Left lung (tissue), 14 donors: ENCODE measurements at places on chromosomes 6 and 20.
A peak's percentile ranks its signal among the peaks of the same experiment; 100 is the strongest.

GRCh38 chr6:131861381-131861780 lies 53.6 kb downstream of the ENPP1 start:
- H3K27me3 ChIP-seq = no peaks in the 10 kb centered on the region
- H3K36me3 ChIP-seq = no peaks in the 10 kb centered on the region
- no peak overlapping the region for H3K4me3 ChIP-seq
- no peaks in the 10 kb centered on the region for H3K4me1 ChIP-seq
- H3K27ac ChIP-seq = no peak overlapping the region

- no peak for DNase-seq
- H3K36me3 ChIP-seq = no peaks in the 10 kb centered on the region
- no peaks in the 10 kb centered on the region for H3K4me1 ChIP-seq
- no peak overlapping the region for H3K27ac ChIP-seq
- H3K4me3 ChIP-seq = no peak overlapping the region
- no peaks in the 10 kb centered on the region for H3K27me3 ChIP-seq
Observed at GRCh38 chr6:139271056-139271455, 20.7 kb downstream of the TXLNB start.

DNA sequence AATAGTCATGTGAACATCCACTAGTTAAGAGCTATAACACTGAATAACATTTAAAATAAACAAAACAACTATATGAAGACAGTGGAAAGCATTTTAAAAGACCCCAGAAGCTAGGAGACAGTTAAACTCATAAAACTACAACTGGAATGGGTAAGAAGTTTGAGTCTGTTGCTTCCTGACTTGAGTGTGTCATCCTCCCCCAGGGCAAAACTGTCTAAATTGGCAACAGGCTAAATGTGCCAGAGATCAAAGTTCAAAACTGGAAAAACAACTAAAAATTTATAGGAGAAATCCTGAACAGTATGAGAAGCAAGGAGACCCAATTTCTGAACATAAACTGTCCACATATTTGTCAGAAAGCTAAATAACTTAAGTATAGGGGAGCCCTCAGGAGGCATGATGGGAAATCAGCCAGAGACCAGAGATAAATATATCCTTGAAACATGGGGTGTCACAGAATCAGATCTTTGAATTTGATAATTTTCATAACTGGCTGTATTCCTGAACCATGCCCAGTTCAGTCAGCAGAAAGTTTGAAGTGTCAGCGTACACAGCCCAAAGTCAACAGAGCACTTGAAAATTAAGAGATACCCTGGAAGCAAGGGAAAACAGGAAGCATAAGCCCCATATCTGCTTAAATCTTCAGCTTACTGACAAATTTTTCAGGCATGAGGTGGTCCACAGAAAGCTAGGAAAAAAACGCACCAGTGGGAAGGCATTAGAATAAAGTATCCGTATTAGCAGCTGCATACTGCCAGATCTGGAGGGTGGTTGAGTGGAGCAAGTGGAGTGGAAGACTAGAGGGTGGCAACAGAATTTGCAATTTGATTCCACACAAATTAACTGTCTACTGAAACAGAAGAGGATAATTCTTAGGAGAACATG lies 516.1 kb upstream of the MAN1A1 start:
- no peak for DNase-seq
- H3K4me1 ChIP-seq = no peaks in the 10 kb centered on the region
- H3K4me3 ChIP-seq = no peak overlapping the region
- no peak overlapping the region for H3K27ac ChIP-seq
- no peaks in the 10 kb centered on the region for H3K36me3 ChIP-seq

- H3K27ac ChIP-seq = no peak overlapping the region
- peak overlapping the region; percentile 72 for H3K4me3 ChIP-seq
- peaks cover 5% of the 10 kb centered on the region for H3K4me1 ChIP-seq
- H3K27me3 ChIP-seq = no peaks in the 10 kb centered on the region
- H3K36me3 ChIP-seq = no peaks in the 10 kb centered on the region
Observed at GRCh38 chr20:5606350-5606749, 143.9 kb upstream of the SHLD1 start.

DNA sequence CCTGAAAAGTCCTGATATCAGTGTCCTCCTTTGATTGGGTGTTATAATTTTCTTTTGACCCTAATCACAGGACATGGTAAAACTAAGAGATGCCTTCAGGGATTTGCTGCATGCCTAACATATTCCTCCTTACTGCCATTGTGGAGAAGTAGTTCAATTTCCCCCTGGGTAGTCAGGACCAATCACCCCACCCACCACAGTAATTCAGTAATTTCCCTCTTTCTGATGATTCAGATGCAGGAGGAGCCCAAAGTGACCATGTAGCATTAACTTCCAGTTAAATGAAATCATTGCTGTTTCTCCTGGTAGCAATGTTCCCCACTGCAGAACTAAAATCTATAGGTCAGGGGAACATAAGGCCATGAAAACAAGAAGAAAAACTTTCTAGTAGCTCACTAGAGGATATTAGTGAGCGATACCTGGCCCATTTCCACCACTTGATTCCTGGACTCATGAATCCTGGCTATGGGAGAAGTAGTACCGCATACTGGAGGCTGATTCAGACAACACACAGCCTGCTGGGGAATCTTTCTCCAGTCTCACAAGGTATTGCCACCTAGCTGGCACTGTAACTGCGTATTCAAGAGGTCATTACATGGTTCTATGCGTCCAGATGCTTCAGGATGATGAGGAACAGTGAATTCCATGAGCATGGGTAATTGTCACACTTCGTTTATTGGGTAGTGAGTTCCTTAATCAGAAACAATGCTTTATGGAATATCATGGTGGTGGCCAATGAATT lies 561.2 kb downstream of the HAO1 start:
- H3K27ac ChIP-seq = no peak overlapping the region
- no peaks in the 10 kb centered on the region for H3K27me3 ChIP-seq
- H3K4me1 ChIP-seq = no peaks in the 10 kb centered on the region
- no peaks in the 10 kb centered on the region for H3K36me3 ChIP-seq
- H3K4me3 ChIP-seq = no peak overlapping the region
- no peak for DNase-seq

DNA sequence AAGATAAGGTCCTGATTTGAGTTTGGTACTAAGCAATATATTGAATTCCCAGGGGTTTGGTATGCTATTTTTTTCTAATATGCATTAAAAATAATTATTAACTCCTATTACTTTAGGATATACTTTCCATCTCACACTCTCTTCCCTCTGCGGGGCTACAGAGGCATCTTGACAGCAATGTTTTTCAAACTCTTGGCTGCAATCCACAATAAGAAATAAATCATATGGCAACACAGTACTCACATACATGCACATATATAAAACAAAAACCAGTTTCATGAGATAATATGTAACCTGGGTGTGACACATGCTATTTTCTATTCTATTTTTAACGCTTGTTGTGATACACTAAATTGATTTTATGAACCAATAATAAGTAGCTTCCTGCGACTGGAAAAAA lies 189.5 kb downstream of the UNC5CL start:
- H3K27ac ChIP-seq = no peak overlapping the region
- no peak for DNase-seq
- no peaks in the 10 kb centered on the region for H3K27me3 ChIP-seq
- H3K4me3 ChIP-seq = no peak overlapping the region
- no peaks in the 10 kb centered on the region for H3K36me3 ChIP-seq

DNA sequence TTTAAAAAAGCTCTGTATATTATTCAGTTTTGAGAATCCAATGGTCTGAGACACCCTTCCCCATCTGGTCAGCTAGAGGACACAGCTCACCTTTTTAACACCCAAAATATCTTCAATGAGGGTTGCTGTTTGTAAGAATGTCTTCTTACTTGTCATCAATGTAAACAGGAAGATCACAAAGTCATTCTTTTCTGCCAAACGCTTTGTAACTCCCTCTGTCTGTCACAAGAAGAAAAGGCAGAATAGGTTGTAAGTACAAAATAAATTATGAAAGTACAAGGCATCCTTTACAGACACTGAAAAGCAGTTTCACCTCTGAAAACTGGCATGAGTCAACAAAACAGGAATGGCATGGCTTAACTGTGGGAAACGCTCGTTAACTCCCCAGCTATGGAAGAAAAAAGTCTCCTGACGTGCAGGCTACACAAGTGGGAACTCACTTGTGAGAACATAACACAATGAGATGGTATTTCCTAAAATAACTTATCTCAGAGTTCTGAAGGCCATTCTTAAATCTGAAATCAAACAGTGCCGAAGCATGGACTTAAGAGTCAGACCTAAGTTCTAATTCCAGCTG lies 42.7 kb downstream of the TRPC4AP start:
- H3K27me3 ChIP-seq = no peaks in the 10 kb centered on the region
- H3K4me3 ChIP-seq = no peak overlapping the region
- DNase-seq = no peak
- no peak overlapping the region for H3K27ac ChIP-seq

DNA sequence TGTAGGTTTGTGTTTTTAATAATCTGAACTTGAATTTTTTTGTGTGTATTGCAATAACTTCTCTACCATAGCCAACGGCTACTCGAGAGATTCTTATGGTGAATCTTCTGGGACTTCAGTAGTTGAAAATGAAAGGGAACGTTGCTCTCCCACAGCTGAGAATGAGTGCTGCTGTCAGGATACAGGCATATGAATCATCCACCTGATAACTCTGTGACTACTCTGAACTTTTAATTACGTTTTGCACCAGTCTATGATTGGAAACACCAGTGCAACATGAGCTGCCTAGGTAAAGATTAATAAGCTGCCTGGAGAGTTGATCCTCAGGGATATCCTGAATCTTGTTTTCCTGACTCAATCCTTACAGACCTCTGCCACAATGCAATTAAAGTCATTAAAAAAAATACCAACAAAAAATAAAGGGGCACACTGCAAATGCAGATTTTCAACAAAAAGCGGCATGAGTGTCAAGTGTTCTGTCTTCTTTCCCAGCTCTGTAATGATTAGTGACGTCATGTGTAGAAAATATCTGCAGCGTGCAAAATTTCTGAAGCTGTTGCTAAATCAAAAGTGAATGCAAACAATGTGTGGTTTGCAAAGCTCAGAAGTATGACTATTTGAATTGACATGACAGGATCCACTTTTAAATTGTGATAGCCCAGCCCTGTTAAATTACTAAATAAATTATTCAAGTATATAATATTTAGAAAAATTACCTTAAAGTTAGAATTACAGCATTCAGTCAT lies 432.2 kb downstream of the HTR1B start:
- no peaks in the 10 kb centered on the region for H3K36me3 ChIP-seq
- H3K4me3 ChIP-seq = no peak overlapping the region
- H3K27ac ChIP-seq = no peak overlapping the region
- H3K4me1 ChIP-seq = no peaks in the 10 kb centered on the region

- DNase-seq = no peak
- no peak overlapping the region for H3K27ac ChIP-seq
- H3K36me3 ChIP-seq = no peaks in the 10 kb centered on the region
- peaks cover 28% of the 10 kb centered on the region for H3K27me3 ChIP-seq
- H3K4me3 ChIP-seq = no peak overlapping the region
- no peaks in the 10 kb centered on the region for H3K4me1 ChIP-seq
Observed at GRCh38 chr20:52812231-52812847, 159.8 kb upstream of the TSHZ2 start.

DNA sequence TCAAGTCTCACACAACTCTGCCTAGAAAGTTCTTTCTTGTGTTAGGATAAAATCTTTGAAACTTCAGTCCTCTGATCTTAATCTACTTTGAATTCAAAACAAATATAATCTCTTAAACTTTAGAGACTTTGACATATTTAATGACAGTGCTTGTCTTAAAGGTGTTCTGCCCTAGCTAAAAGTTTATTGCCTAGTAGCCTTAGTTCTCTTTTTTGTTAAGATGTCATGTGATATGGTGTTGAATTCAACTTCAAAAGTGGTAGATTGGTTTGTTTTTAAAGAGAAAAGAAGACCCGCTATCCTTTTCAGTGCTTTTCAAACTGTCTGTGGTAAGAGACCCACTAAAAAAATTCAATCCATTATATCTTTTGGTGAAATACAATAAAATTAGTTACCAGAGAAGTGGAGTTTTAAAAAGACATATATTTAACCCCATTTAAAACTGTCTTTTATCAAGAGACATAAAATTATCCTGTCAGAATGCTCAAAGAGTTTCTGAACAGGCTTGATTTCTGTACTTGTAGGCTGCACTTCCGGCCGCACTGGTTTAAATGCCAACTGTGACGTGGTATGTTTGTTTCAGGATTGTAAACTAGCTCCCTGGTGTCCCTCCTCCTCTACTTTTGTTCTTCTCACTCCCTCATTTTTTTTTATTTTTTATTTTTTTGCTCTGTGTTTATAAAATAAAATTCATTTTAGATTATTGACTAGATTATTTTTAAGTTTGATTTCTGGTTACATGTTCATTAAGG lies 76.5 kb downstream of the QKI start:
- peak; percentile 53 for DNase-seq
- peak overlapping the region; percentile 53 for H3K27ac ChIP-seq
- H3K4me3 ChIP-seq = no peak overlapping the region
- H3K4me1 ChIP-seq = peaks cover 8% of the 10 kb centered on the region

DNA sequence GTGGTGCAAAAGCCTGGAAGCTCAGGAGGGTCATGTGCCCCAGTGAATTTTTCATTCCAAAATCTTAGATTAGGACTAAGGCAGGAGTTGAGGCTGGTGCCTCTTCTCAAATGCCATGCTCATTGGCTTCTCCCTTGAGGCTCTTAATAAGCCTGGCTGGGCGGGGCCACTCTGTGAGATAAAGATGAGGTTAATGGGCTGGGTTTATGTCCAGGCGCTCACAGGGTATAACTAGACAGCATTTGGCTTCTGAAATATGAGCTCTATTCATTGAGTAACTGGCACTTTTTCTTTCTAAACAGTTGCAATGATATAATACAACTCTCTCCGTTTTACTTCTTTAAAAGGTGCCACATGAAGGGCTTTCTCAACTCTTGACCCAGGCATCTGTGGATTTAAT lies 156.3 kb downstream of the SCML4 start:
- no peak overlapping the region for H3K27ac ChIP-seq
- no peak for DNase-seq
- H3K4me3 ChIP-seq = no peak overlapping the region
- no peaks in the 10 kb centered on the region for H3K36me3 ChIP-seq
- H3K27me3 ChIP-seq = no peaks in the 10 kb centered on the region
- H3K4me1 ChIP-seq = peaks cover 15% of the 10 kb centered on the region

DNA sequence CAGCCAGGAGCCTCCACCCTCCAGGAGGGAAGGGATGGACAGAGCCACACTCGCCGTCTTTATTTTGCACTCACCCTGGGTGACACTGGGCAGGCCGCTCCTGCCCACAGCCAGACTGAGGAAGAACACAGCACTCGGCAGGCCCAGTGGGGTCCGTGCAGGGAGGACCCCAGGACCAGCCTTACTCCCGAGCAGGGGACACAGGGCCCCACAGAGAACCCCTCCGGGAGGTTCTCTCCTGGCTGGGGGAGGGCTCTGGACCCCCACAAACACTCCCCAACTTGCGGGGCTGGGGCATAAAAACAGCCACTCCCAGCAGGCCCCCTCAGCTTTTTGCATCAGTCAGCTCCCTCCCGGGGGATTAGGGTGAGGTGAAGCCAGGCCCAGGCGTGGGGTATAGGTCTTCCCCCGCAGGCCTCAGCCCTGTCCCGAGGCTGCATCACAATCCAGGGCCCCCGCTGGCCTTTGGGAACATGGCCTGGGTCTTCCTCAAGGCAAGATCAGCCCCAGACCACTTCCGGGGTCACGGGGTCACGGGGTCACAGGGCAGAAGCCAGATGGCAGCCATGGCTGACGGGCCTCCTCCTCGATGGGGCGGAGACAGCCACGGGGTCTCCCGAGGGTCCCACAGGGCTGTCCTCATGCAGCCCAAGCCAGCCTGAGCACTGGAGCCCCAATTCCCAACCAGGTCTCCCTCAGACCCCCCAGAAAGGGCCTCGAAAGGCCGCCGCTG lies 3.2 kb downstream of the TNFRSF6B start:
- peaks cover 10% of the 10 kb centered on the region for H3K27me3 ChIP-seq
- DNase-seq = no peak
- H3K4me3 ChIP-seq = no peak overlapping the region
- no peaks in the 10 kb centered on the region for H3K36me3 ChIP-seq
- H3K27ac ChIP-seq = peak overlapping the region; percentile 82
